ENCODE measurements at places on chromosomes 7 and 10. TPM values are rescaled to one million over a fixed set of nuclear protein-coding genes. Genes with fewer than 3 reads are reported as not detected.

CDC14C gene
- total RNA-seq: not detected

ABCB1 gene
- total RNA-seq: 3.9 TPM

INMT gene
- 3.5 TPM for total RNA-seq

ARHGEF35 gene
- total RNA-seq: 3.0 TPM

RHEB gene
- total RNA-seq: 62.0 TPM

BCL7B gene
- total RNA-seq: 22.7 TPM
